Cardiac ventricle fibroblast (primary cell): ENCODE measurements at places on chromosomes 3 and 15. TPM values are rescaled to one million over a fixed set of nuclear protein-coding genes. Genes with fewer than 3 reads are reported as not detected.

Gene LTF
- not detected in 2 replicates for total RNA-seq

Gene FAM219B
- 32.9 and 37.5 TPM in 2 replicates for total RNA-seq

Gene CHRNA3
- not detected in 2 replicates for total RNA-seq

Gene ADAMTS7
- 12.6 and 13.6 TPM in 2 replicates for total RNA-seq

Gene IQCH
- 0.31 and 1.8 TPM in 2 replicates for total RNA-seq

Gene GOLGA6B
- not detected in 2 replicates for total RNA-seq

Gene CCDC9B
- 0.44 and 1.3 TPM in 2 replicates for total RNA-seq

Gene CP
- total RNA-seq, result 2.4 and 4.2 TPM in 2 replicates

Gene ILDR1
- total RNA-seq, result not detected in 2 replicates

Gene TGM5
- total RNA-seq, result not detected in 2 replicates

Gene SKOR1
- 0.06 TPM in 1 of 2 replicates, not detected in the other for total RNA-seq

Gene BSN
- 0.10 and 0.37 TPM in 2 replicates for total RNA-seq

Gene GPR15
- not detected in 2 replicates for total RNA-seq

Gene CYP8B1
- total RNA-seq, result not detected in 2 replicates
